ENCODE measurements at places on chromosomes 2 and 18.

- no peak for DNase-seq
Observed at GRCh38 chr2:177422271-177422670, 29.7 kb downstream of the AGPS start.

- no peak for DNase-seq
Observed at GRCh38 chr18:78627551-78628346, 351.9 kb upstream of the SALL3 start.

DNA sequence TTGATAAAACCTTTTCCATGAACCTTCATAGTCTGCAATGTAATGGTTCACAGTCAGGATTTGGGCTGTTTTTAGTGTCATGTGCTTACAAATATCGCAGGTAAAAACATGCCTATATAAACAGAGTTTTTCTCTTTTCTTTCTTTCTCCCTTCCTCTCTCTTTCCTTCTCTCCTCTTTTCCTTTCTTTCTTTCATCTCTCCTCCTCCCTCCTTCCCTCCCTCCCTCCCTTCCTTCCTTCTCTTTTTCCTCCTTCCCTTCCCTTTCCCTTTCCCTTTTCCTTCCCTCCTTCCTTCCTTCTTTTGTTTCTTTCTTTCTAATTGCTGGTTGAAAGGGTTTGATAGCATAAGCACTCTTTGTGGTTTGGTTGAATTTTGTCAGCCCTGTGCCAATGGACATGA is 9.6 kb upstream of the NPPC start:
- DNase-seq: no peak

DNA sequence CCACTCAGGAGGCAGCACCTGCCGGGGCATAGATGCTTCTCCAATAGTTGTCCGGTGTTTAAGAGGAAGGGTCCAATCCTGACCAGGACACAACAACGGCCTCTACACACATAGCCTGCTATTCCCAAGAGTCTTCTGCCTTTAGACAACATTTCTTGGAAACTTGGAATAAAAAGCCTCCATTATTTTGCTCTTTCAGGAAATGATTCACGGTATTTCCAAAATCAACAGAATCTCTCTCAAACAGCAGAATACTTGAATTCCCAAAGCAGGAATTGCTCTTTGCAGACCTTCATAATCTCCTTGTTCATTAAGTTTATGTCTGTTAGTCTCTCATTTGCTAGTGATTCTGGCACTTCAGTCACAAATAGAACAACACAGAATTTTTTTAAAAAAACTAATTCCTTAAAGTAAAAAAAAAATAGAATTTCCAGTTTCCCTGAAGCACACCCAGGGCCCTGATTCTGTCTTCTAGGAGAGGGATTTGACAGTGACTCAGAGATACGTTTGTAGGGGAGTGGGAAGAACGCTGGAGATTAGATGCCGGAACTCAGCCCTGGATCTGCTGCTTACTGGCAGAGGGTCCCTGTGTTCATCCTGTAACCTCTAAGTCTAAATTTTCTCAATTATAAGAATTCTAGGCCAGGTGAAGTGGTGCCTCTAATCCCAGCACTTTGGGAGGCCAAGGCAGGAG is 74.7 kb downstream of the NAB1 start:
- no peak for DNase-seq

- no peak for DNase-seq
Observed at GRCh38 chr2:218229851-218230250, 12.9 kb downstream of the ARPC2 start.

GRCh38 chr2:28869494-28870145 is 489 bp downstream of the TRMT61B start:
- DNase-seq: no peak

DNA sequence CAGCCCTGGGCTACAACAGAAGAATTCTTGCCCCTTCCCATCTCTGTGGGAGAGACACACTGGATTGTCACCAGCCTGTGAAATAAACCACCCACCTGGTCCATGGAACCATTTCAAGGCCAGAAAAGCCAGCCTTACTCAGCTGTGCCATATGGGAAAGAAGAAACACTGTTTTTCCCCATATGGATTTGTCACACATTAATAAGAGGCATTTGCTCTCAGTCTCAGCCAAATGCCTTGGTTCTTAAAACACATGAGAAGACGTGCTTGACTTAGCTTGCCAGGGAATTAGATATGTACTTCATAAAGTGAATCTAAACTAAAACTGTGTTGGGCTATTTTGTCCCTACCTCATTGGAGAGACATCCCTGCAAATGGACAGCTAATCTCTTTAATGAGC is 308.6 kb upstream of the TNP1 start:
- DNase-seq: peak; percentile 65

DNA sequence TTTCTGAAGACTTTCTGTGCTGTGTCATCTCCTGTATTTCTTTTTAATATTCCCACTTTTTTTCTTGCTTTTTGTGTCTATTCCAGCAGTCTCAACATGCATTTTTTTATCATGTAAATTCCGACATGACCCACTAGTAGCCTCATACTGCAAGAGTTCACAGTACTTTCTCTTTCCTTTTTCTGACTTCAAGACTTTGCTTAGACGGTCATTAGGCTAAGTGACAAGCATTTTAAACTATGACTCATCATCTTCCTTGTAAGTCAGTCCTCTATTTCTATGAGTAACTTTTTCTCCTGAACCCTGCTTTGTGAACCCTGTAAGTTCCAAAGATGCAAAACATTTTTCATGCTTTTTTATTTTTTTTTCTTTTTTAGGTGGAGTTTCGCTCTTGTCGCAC is 381.2 kb downstream of the TXNL1 start:
- no peak for DNase-seq

DNA sequence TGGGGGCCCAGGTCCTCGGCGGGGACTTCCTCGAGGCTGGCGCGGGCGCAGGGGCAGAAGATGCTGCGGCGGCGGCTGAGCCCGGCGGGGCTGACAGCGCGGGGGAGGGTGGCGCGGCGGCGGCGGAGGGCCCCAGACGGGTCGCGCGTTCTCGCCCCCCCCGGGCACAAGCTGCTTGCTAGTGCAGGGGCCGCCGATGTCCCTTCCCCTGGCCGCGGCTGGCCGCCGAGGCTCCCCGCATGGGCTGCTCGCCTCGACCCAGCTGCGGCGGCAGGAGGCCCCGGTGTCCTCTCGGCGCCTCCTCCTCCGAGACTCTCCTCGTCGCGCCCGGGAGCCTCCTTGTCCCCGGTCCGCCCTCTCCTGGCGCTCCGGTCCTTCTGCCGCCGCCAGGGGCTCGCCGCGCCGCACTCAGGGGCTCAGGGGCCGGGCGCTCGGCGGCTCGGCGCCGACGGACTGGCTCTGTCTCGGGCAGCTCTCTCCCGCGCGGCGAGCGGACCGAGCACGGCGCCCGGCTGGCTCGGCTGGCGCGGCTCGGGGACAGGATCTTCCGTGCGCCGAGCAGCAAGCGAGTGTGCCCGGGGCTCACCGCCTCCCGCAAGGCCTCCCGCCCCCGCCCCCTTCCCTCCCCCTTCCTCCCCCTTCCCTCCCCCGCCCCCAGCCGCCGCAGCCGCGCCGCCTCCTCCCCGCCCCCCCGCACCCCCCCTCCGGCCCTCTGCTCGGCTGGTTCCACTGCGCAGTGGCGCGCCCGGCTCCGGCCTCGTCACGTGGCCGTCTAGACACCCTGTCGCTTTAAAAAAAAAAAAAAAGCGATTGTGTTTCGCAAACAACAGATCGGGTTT is 902 bp upstream of the SMAD7 start:
- peak; percentile 90 for DNase-seq

DNA sequence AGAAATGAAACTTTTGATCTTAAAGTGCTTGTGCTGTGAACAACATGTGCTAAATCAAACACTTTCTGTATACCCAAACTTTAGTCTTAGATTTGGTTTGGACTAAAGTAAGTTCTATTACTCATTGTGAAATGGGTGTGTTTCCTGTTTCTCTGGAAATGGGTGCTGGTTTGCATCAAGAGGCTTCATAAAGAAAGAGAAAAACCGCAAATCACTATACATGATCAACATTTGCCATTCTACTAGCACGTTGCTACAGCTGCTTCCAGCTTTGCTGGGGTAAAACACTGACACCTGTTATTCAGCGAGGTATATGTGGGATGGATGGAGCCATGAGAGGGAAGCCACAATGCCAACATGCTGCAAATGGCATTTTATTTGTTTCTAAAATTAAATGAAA is 547.0 kb upstream of the ACVR2A start:
- no peak for DNase-seq

DNA sequence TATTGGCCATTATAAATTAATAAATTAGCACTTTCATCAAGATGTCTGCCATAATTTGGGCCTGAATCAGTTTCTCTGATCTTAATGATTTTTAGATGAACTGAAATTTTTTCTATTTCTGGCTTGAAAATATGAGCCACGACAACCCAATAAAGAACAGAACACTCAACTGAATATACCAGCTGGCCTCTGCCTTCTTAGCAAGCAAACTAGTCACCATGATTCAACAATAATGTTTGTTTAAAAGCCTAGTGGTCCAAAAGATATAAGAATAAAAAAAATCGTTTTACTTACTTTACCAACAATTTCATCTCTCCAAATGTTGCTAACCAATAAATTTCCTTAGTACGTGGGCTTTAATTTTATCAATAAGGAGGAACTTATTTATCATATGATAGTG is 66.7 kb upstream of the TTN start:
- no peak for DNase-seq

DNA sequence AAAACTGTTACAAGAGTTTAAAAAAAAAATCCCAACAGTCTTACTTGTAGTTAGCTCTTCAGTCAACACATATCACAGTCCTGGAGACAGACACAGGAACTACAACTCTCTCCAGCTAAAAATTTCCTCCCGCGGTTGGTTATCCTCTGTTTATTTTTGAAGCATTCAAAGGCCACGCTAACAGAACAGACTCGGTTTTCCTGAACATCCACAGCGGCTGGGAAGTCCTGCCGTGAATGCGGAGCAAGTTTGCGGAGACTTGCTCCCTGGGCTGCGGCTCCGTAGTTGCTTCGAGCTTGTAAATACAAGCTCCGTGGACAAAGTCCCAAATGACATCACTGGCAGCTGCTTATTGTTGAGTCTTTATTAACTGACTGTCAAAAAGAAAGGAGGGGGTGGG is at the start of gene NCKAP5:
NCKAP5 (minus strand) TSS at position 292 of the 400 bp plus-strand sequence. CDS start 50,937 bp downstream, outside the sequence.
- peak; percentile 70 for DNase-seq

DNA sequence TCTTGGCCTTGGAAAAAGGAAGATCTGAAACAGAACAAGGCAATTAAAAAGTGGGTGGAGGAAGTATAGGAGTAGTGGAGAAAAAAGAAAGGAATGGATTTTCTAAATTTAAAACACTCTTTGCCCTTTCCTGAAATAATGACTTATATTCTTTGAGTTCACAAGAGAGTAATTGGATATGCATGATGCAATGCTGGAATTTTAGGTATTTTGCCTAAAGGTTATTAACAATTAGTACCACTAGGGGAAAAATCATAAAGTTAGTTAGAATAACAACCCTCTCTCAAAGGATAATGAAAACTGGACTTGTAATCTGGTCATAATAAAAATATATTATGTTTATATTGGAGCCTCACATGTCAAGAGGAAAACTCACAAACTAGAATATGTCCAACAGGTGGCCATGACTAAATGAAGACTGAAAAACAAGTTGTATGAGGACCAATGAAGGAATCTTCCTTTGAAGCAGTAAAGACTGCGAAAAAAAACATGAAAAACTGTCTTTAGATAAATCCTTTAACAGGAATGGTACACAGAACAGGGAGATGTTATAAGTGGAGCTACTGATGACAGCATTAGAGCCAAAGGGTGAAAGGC is 281.8 kb downstream of the NCKAP5 start:
- no peak for DNase-seq

DNA sequence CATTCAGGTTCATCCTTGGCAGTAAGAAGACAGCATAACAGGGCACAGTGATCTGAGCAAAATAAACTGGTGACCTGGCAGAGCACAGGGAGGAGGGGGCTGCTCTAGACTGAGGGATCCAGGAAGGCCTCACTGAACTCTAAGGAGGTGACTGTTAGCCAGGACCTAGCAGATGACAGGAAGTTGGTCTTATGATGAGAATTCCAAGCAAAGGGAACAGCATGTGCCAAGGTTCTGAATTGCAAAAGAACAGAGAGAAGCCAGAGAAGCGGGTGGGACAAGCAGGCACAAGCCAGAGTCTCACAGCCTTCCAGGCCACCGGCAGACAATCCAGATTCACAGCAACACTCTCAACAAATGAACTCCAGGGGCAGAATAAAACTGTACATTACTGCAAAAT is 152.7 kb upstream of the PTPRM start:
- DNase-seq: no peak

- no peak for DNase-seq
Observed at GRCh38 chr2:101486258-101486701, 11.4 kb upstream of the RFX8 start.

GRCh38 chr2:67881816-67882215 is 181.0 kb downstream of the C1D start:
- DNase-seq: no peak

- no peak for DNase-seq
Observed at GRCh38 chr2:7609974-7610373, 692.8 kb downstream of the RNF144A start.

DNA sequence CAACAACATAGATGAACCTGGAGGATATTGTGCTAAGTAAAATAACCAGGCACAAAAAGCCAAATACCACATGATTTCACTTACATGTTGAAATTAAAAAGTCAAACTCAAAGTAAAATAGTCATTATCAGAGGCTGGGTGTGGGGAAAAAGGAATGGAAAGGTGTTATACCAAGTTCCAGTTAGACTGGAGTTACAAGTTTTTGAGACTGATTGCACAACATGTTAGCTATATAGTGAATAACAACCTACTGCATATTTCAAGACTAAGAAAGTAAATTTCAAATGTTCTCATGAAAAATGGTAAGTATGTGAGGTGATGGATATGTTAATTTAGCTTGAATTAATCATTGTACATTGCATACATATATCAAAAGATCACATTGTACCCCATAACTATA is 116.8 kb upstream of the HNMT start:
- no peak for DNase-seq

GRCh38 chr2:215452725-215453124 is 16.9 kb upstream of the FN1 start:
- DNase-seq: no peak

- DNase-seq: no peak
Observed at GRCh38 chr2:239567786-239568185, 167.0 kb upstream of the HDAC4 start.

DNA sequence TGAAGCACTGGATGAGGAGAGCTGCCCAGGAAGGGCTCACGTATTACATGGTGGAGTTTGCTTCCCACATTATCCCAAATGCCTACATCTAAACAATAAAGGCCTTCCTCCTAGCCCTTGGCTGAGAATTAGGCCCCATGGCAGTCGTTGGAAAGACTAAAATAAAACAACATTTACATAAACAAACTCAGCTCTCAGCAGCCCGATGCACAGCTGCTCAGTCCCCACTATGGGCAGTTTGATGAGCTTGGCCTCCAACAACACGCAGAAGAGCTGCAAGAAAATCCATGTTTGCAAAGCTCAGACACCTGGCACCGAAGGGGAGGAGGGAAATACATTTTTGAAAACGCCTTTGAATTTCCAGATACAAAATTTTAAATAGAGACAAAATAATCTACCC is 352.4 kb downstream of the EIPR1 start:
- no peak for DNase-seq

GRCh38 chr2:225998116-225998515 is 598.6 kb downstream of the NYAP2 start:
- no peak for DNase-seq

DNA sequence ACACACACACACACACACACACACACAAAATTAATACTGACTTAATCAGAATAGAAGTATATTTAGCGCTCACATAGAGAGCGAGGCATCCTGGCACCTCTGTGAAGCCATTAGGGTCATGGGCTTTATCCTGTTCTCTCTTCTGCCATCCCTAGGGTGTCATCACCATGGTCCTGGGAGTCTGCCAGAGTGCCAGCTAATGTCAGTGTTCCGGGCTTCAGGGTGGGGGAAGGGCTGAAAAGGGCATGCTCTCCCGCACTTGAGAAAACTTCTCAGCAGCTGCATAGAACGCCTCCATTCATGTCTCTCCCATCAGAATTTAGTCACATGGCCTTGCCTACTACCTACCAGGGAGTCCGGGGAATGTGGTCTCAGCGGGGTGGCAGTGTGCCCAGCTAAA is 19.7 kb upstream of the DYNC2LI1 start:
- no peak for DNase-seq

Measured in right forelimb (tissue), 1 donor.